ENCODE measurements at places on chromosomes 3 and 15. TPM values are rescaled to one million over a fixed set of nuclear protein-coding genes. Genes with fewer than 3 reads are reported as not detected.

The CCDC39 gene
- polyA plus RNA-seq, result not detected

The SLC35A5 gene
- 7.8 TPM for polyA plus RNA-seq

The CYP1A1 gene
- 0.67 TPM for polyA plus RNA-seq

The KLF13 gene
- polyA plus RNA-seq, result 55.8 TPM

The ACKR2 gene
- polyA plus RNA-seq, result 0.11 TPM

The PLCL2 gene
- 0.60 TPM for polyA plus RNA-seq

The ZNF502 gene
- 1.3 TPM for polyA plus RNA-seq

The LSMEM2 gene
- 0.04 TPM for polyA plus RNA-seq

The BNC1 gene
- polyA plus RNA-seq, result 45.4 TPM

The SPRED1 gene
- polyA plus RNA-seq, result 4.5 TPM

The SOX14 gene
- not detected for polyA plus RNA-seq

The EXD1 gene
- 0.02 TPM for polyA plus RNA-seq

All from foreskin keratinocyte (primary cell).